Esophagus mucosa (tissue), 1 donor: ENCODE measurements at places on chromosomes 6 and 20.

DNA sequence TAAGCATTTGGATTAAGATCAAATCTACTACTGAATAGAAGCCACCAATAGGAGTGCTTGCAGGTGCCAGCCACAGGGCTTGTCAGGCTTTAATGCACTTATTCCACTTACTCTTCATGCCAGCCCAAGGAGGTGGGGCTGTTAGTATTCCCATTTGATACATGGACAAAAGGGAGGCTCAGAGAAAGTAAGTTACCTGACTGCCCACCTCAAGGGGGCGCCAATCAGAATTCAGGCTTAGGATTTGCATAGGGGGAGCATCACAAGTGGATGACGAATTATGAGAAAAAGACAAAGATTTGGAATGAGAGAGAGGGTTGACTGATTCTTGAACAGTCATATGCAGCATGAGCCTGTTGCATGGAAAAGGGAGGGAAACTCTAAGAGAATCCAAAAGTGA, 188.4 kb upstream of the TSHZ2 start:
- ATAC-seq, result no peak

DNA sequence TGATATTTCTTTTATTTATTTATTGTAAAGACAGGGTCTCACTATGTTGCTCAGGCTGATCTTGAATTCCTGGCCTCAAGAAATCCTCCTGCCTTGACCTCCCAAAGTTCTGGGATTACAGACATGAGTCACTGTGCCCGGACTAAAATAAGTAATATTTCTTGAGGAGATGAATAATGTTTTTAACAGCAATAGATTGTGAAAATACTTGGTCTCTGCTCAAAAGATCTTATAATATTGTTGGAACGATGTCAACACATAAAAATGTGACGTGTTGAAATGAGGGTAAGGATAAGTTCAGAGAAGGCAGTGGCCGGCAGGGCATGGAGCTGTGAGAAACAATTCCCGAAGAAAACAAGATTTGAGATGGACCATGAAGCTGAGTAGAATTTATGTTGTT, 178.7 kb downstream of the GJA1 start:
- ATAC-seq, result no peak

DNA sequence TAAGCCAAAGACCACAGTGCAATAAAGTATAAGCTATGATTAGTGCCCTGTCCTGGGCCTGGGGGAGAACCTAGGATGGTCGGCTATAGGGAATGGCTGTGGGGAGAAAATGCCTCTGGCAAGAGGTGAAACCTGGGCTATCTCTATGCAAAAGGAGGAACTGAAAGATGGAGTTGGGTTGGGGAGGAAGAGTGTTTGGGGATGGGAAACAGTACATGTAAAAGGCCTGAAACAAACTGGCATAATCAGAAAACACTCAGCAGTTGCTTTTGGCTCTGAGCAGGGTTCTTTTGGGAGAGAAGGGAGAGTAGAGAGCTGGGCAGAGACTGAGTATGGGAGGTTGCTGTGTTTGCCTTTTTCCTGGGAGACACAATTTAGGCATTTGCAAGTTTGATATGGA, 31.9 kb upstream of the FUCA2 start:
- no peak for ATAC-seq

DNA sequence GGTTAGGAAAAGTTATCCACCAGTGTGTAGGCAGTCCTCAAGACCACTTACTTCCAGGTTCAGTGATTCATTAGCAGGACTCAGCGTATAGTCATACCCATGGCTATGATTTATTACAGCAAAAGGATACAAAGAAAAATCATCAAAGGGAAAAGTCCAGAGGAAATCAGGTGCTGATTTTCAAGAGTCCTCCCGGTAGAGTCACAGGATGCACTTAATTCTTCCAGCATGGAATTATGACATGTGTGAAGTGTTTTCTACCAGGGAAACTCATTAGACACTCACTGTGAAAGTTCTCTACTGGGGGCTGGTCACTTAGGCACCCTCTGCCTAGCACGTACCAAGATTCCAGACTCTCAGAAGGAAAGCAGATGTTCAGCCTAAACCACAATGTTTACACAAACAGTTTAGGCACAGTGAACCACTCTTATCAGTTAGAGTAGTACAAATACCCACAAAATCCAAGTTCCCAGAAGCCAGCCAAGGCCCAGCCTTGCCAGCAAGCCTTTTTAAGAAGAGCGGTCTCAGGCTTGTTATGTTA, 10.2 kb downstream of the WFDC3 start:
- no peak for ATAC-seq

DNA sequence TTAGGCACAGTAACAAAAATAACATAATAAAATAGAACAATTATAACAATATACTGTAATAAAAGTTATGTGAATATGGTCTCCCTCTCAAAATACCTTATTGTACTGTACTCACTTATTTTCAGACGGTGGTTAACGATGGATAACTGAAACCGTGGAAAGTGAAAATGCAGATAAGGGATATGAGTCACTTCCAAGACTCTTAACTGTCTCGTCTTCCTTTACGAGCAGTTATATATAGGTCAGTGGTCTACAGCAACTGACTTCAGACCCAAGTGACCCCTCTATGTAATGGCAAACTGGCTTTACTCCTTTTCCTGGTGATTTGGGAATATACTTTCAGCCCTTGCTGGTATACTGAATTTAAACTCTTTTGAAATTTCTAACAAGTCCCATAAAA, 261.4 kb downstream of the SLC35F1 start:
- ATAC-seq, result no peak

GRCh38 chr6:110635096-110635495, 158.7 kb upstream of the SLC22A16 start:
- no peak for ATAC-seq

GRCh38 chr6:159118924-159119323, 50.3 kb upstream of the FNDC1 start:
- no peak for ATAC-seq

DNA sequence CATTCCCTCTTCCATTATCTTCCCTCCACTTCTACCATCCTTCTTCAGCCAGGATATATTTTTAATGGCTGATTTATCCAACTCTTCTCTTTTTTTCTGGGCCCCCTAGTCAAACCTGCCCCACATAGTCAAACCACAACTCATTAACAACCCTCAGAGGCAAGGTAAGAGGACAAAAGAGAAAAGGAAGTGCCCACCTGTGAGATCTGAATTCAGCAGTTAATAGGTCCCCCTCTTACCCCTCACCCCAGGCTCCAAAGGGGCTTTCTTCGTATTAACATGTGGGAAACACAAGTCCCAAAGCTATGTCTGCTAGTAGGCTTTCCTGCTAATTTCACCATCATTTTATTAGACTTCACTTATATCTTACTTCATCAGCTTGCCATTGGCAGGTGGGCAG, 44.1 kb upstream of the TSPYL1 start:
- no peak for ATAC-seq

DNA sequence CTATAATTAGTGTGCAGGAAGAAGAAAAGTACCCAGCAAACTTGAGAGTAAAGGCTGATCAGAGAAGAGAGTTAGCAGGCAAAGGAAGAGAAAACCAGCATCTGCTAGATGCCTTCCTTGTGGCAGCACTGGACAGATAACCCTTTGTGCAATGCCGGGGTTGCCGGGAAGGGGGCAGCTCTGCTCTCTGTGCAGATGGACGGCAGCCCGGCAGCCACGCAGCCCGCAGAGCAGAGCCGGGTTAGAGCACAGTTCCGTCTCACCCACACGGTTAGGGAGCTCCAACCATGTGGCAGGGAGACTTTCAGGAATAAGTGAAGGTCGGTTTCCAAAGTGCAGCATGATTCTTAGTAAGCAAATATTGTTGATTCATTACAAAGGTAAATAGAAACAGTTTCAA, 80.0 kb upstream of the RPS6KA2 start:
- ATAC-seq, result peak; percentile 60

GRCh38 chr6:70371454-70372105, 41.7 kb upstream of the FAM135A start:
- peak; percentile 71 for ATAC-seq

DNA sequence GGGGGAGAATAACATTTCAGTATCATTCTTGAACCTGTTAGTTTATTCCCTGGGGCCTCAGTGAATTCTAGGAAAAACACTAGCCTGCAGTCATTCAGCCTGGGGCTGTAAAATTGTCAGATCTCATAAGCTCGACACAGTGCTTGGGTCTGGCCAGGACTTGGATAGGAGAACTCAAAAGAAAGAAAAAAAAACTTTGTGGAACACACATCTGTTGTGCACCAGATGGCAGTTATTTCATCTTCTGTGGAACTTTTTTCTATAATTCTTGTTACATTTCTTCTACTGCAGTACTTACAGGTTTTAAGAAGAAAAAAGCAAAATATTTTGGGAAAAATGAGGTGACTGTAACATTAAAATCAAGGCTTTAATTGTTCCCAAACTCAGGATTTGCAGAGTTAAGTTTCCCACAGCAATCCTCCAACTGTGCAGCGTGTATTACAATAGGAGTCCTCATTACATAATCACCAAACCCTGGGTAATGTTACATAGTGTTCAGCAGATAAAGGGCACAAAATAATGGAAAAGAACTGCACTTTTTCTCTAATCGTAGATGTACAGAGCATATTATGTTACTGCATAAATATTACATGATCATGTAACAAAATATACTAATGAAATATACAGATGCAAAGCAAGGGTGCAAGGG, 531.1 kb upstream of the CITED2 start:
- no peak for ATAC-seq

GRCh38 chr20:21099751-21100577, 6.2 kb downstream of the LINC00237 start:
- peak; percentile 31 for ATAC-seq

DNA sequence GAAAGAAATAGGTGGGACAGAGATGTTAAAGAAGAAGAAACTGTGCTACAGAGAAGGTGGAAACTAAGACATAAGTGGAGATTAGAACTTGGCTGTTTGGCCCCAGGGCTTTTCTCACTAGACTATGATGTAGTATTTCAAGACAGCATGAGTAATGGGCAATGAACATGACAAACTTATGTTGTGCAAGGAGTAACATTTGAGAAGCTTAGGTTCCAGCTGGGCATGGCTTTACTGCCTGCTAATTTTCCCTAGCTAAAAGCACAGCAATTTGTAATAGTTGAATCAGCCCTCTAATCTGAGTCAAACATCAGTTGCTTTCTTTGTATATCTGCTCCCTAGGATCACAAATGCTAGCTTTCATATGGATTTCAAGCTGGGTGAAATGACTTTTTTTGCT, 294.3 kb upstream of the BMP2 start:
- no peak for ATAC-seq

DNA sequence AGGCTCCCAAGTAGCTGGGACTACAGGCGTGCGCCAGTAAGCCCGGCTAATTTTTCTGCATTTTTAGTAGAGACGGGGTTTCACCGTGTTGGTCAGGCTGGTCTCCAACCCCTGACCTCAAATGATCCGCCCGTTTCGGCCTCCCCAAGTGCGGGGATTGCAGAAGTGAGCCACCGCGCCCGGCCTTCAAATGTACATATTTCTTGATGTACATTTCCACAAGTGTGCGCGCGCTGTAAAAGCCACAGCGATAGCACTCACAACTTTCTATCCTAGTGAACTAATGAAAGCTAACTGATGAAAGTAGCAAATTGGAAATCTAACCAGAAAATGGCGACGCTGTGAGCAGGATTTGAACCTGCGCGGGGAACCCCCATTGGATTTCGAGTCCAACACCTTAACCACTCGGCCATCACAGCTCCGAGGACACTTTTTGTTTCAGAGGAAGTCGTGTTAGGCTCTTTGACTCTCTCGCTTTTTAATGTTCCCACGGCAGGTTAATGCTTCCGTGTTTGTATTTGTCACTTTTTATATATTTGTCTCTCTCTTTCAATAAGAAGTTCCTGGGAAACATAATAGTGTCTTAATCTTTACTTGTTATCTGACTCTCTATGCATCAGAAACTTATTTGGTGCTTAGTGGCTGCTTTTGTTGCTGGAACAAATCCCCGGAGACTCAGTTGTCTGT, 199.4 kb upstream of the ZNF184 start:
- peak; percentile 51 for ATAC-seq
